ENCODE measurements at places on chromosomes 4 and X.

DNA sequence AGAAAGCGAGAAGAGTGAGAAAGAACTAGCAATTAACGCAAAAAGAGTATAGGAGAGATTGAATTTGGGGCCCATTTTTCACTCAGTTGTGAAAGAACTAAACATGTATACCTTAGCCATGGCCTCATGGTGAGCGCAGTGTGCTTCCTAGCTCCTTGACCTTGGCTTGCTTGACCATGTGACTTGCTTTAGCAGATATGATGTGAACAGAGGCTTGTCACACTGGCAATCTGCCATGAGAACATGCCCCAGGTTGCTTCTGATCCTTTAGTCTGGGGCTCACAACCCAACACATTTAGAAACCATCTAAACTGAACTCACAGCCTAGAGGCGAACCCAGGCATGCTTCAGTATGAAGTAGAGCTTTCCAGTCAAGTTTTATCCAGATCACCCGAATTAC is 260.1 kb upstream of the FTHL17 start:
- DNase-seq: no peak

DNA sequence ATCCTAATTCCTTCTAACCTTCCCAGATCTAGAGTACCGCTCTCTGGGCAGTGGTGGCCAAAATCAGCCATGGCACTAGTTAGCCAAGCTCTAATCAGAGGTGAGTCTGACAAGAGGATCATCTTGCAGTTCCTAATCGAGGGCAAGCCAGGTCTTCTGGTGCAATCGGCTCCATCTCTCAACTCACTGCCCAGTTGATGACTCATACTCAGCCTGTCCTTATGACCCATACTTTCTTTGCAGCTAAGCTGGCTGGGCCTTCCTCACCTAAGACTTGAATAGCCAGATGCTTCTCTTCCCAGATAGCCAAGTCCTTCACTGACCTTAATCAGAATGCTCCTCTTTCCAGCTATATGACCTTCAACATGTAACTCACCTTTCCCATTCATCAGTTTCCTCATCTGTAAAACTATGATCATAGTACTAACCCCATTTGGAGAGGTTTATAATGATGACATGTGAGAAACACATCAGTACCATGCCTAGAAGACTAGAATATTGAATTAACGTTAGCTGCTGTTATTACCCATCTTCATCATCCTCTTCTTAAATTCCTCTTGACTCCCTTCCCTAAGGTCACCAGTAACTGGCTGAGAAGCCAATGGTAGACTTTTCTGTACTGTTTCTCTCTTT is 57.1 kb downstream of the RELL1 start:
- DNase-seq: no peak

- DNase-seq: no peak
These were observed 176.4 kb downstream of the BMPR1B start for GRCh38 chr4:94934201-94934600.

GRCh38 chr4:133960975-133961374 is 240.6 kb downstream of the PABPC4L start:
- no peak for DNase-seq

DNA sequence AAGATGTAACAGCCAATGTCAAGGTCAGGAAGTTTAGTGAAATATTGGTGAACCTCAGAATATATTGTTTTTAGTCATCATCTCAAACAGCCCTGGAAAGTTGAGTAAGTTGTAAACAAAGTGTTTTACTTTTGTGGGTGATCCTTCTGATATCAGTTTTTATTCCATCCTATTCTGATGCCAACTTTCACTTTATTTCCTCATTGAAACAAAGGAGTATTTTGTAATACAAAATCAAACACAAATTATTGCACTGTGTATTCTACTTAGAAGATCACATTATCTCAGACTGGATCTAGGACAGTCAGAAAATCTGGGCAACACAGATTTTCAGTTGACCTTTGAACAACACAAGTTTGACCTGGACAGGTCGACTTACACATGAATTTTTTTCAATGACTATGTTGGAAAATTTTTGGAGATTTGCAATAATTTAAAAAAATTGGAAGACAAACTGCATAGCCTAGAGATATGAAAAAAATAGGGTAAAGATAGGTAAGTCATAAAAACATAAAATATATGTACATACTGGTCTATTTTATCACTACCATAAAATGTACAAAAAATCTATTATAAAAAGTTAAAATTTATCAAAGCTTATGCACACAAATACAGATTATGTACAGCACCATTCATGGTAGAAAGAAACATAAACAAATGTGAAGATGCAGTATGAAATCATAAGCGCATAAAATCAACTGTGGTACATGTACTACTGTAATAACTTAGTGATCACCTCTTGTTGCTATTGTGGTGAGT is 709.1 kb upstream of the FAM241A start:
- DNase-seq: no peak

GRCh38 chr4:25743971-25744370 is 88.3 kb downstream of the SLC34A2 start:
- DNase-seq: no peak

- no peak for DNase-seq
These were observed 1504.8 kb downstream of the C4orf33 start for GRCh38 chr4:130600706-130601105.

DNA sequence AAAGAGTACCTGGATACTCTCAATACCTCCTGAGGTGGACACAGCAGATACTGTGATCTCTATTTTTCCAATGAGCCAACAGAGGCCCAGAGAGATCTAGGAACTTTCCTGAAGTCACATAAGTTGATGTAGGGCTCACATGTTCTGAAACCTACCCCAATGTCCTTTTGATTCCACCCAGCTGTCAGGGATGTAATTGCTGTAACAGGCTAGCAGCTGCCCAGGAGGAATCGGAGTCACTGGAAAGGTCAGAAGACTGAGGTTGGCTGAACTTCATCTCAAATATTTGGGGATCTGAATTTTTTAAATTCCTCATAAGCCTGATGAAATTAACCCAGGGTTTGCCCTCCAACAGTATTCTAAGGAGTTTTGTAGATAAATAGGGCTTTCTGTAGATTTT is 52.5 kb upstream of the PROM1 start:
- no peak for DNase-seq

GRCh38 chr4:94177822-94178221 is 29.8 kb upstream of the SMARCAD1 start:
- no peak for DNase-seq

DNA sequence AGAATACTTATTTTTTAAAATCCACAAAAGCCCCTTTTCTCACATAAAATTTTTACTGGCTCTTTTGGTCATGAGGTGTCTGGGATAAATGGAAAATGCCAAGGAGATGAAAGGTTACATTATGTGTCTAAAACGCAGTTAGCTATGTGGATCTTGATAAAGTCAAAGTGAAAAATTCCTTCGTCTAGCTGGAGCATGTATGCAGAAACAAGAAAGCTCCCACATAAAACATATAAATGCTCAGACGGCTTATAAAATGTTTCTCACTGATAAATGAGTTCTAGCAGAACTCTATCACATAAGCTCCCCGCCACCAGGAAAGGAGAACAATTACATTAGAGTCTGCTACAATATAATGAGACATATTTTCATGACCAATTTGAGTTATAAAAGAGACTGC is 83.8 kb downstream of the TBC1D9 start:
- no peak for DNase-seq

DNA sequence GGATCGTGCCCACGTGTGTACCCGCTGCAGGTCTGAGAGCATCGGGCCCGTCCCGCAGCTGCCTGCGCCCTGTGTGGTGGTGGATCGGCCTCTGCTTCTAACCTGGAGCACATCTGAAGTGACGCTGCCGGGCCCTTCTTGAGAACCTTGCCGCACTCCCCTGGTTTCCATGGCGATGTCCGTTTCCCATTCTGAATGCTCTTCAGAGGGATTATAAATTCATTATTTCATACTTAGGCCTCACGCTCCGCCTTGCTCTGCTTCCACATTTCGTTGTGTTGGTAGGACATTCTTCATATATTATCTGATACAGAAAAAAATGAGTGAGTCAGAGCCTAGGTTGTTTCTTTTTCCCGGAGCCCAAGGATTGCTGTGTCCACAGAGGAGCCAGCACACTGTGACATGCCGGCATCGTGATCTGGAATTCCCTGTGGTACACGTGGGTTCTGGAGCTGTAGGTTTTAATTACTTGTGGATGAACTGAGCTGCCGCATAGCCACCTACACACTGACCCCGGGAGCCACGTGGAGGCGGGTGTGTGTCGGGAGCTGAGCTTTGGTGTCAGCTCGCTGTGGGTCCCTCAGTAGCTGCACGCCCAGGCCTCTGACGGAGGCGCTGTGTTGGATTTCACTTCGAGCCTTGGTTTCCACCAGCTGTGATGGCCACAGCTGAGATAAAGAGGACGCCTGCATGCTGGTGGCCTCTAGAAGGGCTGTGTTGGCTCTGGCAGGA is 63.4 kb downstream of the PSAPL1 start:
- no peak for DNase-seq

DNA sequence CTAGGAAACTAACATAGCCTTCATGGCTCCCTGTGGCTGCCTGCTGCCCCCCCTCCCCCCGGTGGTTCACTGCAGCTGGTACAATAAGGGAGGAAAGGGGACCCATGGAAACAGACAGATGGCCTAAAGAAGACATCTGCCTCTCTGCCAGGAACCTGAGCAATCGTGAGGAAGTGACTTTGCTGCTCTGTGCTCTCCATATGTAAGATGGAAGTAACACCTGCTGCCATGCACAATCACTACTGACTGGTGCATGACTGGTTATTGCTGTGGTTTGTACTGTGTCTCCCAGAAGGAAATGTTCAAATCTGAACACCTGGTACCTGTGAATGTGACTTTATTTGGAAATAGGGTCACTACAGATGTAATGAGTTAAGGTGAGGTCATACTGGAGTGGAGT is 43.6 kb downstream of the CD99L2 start:
- peak; percentile 64 for DNase-seq

DNA sequence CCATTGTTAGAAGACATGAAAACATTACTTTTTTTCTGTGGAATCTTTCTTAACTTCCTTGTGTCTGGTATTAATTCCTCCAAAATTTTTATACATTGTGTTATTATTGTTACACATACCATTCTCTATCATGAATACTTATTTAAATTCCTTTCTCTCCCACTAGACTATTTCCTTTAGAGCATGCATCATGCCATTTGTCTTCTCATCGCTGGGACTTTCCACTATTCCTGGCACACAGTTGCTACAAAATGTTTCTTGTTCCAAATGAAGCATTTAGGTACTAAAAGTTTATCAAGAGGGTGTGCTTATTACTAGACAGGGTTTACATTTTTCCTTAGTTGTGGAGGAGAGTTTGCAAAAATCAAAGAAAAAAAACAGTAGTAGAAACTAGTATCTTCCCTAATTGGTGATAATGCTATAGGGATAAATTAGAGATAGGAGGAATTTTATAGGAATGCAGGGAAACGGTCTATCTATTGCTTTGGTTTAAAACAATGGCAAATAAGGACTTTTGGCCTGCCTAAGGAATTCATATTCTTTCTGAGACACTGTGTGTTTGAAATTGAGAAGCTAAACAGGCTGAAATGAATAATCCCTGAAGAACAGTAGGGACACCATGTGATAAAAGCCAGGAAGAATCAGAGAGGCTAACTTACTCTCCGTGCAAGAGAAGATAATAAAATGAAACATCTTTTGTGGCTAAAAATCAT is 187.5 kb upstream of the TBC1D9 start:
- DNase-seq: no peak

DNA sequence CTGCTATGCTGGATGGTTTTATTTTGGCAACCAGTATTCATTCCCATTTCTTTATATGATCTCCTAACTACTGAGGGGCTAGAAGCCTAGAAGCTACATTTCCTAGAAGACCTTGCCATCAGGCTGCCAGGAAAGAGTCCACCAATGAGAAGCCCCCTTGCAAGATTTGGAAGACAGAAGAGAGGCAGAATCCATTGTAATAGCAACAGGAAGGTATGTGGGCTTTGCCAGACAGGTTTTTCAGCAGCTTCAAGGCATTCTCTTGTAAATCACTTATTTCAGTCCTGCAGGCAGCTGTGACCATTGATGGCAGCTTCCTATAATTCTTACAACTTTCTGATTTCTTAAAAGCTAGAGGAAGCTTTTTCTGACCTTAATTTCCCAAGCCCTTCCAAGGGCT is 148.3 kb upstream of the NHS start:
- DNase-seq: no peak

DNA sequence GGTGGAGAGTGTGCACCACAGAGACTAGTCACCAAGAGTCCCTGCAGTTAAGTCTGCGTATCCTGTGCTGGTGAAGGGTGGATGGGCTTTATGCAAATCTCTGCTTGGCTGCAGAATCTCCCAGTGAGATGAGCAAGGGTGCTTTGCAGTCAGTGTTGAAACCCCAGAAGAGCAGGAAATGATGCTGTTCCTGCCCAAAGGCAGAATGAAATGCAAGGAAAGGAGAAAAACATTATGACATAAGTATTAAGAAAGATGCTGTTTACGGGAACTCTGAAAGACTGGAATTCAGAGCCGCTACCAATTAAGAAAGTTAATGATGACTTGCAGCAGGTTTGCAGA is 25.4 kb upstream of the ACSL1 start:
- DNase-seq: no peak

- DNase-seq: no peak
These were observed 355.5 kb downstream of the KCNIP4 start for GRCh38 chr4:21592970-21593670.

GRCh38 chr4:41718907-41719306 is 29.6 kb downstream of the PHOX2B start:
- DNase-seq: no peak

- DNase-seq: no peak
These were observed 977.8 kb downstream of the FSTL5 start for GRCh38 chr4:161186012-161186411.

- DNase-seq: no peak
These were observed 114.2 kb upstream of the TBC1D9 start for GRCh38 chr4:140870427-140870826.

GRCh38 chr4:158540125-158540907 is 18.6 kb downstream of the RXFP1 start:
- DNase-seq: no peak

DNA sequence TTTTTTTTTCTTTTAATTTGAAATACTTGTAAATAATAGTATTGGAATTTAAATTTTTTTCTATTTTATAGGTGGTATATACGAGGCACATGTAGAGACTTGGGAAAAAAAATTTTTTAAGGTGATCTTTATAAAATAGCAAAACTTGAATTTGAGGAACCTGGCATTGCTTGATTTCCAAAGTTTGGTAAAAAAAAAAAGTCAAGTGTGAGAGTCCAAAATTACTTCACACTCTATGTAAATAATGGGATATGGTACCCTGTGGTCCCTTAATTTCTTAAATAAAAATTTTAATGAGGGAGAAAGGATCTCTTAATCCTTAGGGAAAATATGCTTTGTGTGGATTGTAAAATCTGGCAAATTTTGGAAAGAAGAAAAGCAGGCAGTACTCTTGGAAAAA is 19.0 kb downstream of the SPRY1 start:
- no peak for DNase-seq

DNA sequence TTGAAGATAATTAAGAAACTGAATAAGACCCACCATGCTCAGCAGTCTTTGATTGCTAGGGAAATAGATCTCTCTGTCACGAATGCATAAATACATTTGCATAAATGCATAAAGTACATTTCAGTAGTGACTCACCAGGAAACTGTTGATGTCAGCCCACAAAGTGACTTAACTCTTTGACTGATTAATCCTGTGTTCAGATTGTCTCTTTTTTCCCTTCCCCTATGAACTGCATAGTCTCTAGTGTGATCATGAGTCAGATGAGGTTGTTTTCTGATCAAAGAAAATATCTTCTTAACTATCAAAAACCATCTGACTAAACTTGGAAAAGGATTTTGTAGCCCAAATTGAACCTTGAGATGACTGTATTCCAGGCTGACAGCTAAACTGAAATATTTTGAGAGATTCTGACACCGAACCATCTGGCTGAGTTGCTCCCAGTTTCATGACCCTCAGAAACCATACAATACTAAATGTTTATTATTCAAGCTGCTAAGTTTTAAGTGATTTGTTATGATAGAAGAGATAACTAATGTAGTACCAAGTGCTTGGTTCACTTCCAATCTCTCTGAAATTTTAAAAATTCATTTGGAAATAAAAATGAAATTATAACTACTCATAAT is 1381.5 kb upstream of the AGA start:
- no peak for DNase-seq
